ENCODE measurements at places on chromosomes 12 and 14.
A peak's percentile ranks its signal among the peaks of the same experiment; 100 is the strongest.

- no peak for DNase-seq
These were observed 164.4 kb upstream of the HIF1A start for GRCh38 chr14:61530896-61531295.

- DNase-seq: peak; percentile 23
These were observed 24.2 kb downstream of the SMUG1 start for GRCh38 chr12:54164387-54165145.

GRCh38 chr12:89786177-89786810, 77.7 kb upstream of the ATP2B1 start:
- no peak for DNase-seq

DNA sequence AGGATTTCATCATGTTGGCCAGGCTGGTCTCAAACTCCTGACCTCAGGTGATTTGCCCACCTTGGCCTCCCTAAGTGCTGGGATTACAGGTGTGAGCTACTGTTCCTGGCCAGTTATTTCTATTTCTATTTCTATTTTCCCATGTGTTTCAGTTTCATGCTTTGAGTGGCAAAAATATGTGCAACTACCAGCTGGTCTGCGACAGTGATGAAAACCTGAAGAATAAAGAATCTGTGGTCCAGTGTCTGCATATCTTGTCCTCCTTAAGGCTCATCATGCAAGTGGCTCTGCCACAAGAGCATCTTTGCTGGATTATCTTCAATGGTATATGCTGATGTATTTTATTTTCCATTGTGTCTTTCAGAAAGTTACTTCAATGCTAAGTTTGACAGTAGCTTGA, 17.4 kb downstream of the CFAP54 start:
- no peak for DNase-seq

- no peak for DNase-seq
These were observed 17.0 kb downstream of the VCPKMT start for GRCh38 chr14:50099335-50099734.

DNA sequence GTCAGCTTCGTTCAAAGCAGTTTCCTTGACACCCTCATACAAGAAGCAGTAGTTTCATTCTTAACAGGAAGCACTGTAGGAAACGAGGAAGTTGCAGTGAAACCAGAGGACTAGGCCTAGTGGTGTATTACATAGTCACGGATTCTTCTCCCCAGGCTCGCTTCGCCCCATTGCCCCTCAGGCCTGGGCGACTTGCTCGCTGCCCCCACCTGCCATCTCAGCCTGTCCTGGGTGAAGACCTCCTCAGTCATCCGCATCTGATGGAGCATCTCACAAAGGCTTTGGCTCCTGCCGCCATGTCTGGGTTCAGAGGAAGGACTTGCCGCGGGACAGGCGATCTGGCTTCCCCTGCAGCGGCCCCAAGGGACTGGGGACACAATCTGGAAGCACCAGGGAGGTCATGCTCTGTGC, 93.5 kb downstream of the LMNTD1 start:
- no peak for DNase-seq

DNA sequence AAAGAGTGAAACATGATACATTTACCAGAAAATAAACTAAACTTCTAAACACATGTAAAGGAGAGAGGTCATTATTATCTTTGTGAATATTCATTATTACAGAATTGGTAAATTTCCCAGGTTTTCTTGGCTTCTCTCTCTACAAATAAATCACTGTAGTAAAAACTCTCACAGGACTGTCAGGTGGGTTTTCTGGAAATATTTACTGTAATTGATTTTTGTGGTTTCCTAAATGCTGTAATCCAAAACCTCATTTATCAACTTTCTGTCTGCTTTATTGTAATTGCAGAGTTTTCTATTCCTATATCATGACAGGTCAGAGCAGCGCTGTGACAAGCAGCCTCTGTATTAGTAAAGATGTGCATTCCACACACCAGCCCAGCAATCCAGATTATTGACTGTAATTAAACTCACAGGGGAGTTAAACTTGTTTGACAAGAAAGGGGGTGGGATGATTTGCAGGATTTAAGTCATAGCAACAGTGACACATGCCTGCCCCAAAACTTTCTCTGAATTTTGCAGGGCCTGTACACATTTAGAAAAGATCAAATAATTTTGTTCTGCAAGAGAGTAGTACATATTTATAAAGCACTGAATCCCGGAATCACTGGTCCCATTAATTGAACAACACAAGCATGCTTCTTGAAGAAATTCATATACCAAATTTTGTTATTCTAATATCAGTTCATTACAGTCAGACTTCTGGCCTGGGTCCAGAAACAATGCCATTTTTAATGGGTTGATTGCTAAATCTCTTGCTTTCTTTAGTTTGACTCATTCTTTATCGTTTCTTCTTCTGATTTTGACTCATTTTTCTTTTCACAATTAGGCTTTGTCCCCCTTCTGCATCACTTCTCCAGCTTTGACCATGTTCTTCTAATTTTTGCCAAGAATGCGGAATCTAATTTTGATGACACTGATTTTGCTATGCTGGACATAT, 42.2 kb downstream of the PTPRO start:
- no peak for DNase-seq

GRCh38 chr12:32718926-32719325, 36.8 kb downstream of the YARS2 start:
- DNase-seq: no peak

DNA sequence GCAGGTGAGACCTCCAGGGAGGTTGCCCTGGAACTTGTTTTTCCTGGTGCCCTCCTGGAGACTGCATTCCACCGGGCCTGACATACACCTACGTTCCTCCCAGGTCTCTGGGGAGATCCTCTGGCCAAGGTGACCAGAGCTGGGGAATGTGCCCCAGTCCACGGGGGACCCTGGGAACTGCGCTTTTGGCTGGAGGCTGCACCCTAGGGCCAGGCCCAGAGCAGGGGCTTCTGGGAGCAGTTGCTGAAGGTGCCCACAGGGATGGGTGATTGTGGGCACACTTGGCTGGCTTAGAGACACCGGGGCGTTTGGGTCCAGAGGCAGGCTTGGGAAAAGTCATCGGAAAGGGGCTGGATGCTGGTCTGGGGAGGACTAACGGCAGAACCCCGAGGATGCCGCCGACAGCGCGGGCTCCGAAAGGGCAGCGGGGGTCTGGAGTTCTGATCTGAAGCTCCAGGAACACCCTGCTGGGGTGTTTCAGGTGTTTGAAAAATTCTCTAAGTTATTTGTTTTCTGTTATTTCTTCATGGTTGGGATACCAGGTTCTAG, 36.5 kb upstream of the TDRD9 start:
- no peak for DNase-seq

DNA sequence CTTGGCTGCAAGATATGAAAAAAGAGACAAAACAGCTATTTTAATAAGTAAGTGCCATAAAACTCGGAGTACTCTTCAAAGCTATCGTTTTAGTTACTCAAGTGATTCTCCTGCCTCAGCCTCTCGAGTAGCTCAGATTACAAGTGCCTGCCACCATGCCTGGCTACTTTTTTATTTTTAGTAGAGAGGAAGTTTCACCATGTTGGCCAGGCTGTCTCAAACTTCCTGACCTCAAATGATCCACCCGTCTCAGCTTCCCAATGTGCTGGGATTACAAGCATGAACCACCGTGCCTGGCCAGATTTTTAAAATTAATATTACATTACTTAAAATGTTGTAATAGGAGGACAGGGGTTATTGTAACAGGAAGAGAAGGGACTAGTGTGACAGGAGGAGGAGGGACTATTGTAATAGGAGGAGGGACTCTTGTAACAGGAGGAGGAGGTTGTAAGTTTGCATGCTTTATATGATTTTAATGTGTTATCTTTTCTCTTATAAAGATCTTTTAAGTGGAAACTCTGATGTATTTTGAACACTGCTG, 61.3 kb downstream of the KITLG start:
- no peak for DNase-seq

GRCh38 chr12:93183940-93184671, 193.6 kb upstream of the NUDT4 start:
- no peak for DNase-seq

GRCh38 chr12:118065380-118065779, 4.4 kb upstream of the WSB2 start:
- DNase-seq: no peak

DNA sequence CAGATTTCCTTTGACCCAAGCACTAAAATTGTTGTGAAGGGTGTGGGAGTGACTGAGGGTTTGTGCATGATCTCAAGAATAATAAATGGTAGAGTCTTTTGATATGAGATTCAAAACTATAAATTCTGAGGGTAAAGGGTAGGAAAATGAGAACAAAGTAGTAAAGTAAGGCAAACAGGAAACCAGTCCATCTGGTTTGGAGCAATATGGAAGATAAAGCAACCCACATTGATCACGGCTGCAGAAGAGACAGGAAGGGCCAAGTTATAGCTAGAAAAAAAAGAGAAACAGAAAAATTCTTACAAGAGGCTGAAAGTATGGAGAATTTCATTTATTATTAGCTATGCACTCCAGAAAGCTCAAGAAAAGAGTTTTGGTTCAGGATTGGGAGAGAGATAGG, 4.6 kb upstream of the SLCO1B3 start:
- no peak for DNase-seq

DNA sequence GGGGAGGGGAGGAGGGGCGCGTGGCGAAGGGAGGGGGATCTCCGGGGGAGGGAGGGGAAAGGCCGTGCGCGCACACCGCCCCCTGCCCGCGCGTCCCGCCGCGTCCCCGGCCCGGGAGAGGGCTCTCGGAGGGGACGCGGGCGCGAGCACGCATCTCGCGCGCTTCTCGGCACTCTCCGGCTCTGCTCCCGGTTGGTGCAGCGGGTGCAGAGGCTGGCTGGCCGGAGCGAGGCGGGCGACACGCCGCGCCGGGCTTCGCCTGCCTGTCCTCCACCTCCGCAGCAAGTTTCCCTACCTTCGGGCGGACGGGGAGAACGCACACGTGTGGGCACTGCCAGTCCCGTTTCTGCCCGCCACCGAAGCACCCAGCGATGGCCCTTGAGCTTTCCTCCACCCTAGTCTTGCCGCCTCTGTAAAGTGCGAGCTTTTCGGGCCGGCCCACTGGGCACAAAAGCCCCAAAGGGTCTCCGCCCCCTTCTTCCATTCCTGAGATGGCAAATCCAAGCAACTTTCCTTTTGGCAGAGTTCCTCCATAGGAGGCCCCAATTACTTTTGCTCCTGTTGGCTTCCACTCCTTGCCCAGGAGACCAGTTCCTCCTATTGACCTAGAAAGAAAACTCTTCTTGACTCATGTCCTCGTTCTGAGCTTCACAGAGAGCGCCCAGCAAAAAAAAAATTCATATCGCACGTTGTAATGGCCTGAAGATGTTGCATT, 363 bp upstream of the CSAD start:
- peak; percentile 66 for DNase-seq

GRCh38 chr14:103131580-103131979, 8.3 kb downstream of the TNFAIP2 start:
- no peak for DNase-seq

DNA sequence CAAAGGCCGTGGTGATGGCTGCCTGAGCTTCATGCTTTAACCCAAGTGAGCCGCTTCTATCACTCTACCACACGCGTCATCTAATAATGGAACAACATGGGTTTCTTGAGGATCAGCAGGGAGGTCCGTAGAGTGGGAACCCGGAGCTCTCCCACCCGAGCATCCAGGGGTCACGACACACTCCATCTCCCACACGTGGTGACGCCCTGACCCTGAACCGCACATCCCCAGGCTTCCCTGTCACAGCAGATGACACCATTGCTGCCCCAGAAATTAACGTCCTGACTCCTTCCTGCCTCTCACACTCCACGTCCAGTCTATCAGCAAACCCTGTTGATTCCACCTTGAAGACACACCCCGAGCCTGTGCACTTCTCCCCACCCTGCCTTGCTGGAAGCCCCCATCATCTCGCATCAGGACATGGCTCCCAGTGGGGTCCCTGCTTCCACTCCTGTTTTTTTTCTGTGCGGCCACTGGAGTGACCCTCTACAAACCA, 163.2 kb downstream of the PIWIL1 start:
- DNase-seq: no peak

- no peak for DNase-seq
These were observed 24.0 kb downstream of the PRDM4 start for GRCh38 chr12:107736914-107737313.

GRCh38 chr12:112595410-112595809, 176.7 kb downstream of the PTPN11 start:
- no peak for DNase-seq

DNA sequence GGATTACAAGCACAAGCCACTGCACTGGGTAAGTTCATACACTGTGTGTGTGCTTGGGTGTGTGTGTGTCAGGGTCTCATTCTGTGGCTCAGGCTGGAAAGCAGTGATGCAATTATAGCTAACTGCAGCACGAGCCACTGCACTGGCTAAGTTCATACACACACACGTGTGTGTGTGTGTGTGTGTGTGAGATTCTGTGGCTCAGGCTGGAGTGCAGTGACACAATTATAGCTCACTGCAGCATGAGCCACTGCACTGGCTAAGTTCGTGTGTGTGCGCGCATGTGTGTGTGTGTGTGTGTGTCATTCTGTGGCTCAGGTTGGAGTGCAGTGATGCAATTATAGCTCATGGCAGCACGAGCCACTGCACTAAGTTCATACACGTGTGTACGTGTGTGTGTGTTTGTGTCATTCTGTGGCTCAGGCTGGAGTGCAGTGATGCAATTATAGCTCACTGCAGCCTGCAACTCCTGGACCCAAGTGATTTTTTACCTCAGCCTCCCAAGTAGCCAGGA, 85.4 kb downstream of the HECTD1 start:
- DNase-seq: no peak
